Fibroblast of skin of right quadriceps (primary cell): ENCODE measurements at places on chromosomes 12 and 14.

DNA sequence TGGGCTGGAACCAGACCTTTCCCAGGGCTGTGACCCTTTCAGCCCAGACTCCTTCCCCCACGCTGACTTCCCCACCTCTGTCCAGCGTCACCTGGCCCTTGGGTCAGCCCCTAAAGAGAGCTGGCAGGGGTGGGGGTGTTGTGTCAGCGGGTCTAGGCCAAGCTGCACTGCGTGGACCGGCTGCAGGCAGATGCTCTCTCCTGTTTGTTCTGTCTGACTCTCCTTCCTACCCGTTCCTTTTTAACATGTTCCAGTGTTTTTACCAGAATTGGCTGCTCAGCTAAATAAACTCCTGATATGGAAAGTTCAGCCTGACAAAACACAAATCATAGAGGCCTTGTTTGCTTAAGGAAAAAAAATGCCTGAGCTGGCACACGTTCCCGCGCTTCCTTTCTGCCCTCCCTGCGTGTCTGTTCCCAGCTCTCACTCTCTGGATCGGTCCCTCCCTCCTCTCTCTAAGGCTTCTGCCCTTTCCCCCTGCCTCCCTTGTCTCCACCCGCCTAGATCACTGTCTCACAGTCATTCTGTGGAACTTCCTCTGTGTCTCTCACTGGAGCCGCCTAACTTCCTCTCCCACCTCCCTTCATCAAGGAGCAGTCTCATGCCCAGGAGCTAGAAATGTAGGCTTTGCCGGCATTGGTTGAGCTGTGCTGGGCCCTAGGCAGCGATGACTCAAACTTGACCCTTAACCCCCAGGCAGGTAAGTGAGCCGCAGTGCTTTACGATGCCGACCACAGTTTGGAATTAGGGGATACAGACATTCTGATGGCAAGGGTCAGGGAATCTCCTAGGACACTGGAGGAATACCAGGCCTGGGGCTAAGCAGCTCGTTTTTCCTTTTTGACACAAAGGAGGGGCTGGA is 15.5 kb upstream of the MLXIP start:
- peak; percentile 79 for DNase-seq

- no peak for DNase-seq
Observed at GRCh38 chr14:71514941-71515919, 417.0 kb upstream of the RGS6 start.

- DNase-seq: peak; percentile 12
Observed at GRCh38 chr12:22334410-22335100, at the start of gene ST8SIA1. Gene ST8SIA1 (minus strand): TSS chr12:22334707. CDS start chr12:22334232, 475 bp downstream.

GRCh38 chr12:1318327-1319031 is 275.9 kb downstream of the FBXL14 start:
- DNase-seq: peak; percentile 80

DNA sequence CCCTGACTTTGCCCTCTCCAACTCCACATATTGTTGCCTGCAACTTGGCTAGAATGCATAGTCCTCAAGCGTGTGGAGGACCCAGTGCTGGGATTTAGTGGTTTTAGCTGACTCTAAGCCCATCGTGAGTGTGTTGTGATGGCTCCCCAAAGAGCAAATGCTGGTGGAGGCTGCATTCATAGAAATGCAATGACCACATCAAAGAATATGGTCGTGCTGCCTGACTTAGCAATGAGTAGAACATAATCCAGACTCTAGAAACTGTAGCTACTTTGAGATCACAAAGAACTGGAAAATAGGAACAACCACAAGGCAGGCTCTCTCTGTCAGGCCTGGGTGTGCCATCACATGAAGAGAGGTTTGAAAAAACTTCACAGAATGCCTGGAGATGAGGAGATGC is 1.3 kb downstream of the DYRK4 start:
- no peak for DNase-seq

GRCh38 chr14:97854918-97855317 is 1057.7 kb downstream of the VRK1 start:
- no peak for DNase-seq

DNA sequence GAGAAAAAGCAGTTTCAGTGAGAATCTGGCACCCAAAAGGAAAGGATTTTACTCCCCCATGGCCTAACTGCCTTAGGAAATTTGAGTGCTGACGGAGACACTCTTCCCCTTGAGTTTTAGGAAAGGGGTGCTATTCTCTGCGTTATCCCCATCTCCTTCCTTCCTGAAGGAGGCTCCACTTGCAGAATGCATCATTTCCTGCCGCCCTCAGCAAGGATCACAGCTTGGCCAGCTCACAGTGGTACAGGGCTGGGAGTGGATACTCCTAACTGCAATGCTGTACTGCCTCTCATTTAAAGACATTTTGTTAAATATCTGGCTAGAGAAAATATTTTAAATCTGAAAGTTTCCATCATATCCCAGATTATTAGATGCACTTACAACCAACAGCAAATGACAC is 33.0 kb downstream of the RDH12 start:
- no peak for DNase-seq

DNA sequence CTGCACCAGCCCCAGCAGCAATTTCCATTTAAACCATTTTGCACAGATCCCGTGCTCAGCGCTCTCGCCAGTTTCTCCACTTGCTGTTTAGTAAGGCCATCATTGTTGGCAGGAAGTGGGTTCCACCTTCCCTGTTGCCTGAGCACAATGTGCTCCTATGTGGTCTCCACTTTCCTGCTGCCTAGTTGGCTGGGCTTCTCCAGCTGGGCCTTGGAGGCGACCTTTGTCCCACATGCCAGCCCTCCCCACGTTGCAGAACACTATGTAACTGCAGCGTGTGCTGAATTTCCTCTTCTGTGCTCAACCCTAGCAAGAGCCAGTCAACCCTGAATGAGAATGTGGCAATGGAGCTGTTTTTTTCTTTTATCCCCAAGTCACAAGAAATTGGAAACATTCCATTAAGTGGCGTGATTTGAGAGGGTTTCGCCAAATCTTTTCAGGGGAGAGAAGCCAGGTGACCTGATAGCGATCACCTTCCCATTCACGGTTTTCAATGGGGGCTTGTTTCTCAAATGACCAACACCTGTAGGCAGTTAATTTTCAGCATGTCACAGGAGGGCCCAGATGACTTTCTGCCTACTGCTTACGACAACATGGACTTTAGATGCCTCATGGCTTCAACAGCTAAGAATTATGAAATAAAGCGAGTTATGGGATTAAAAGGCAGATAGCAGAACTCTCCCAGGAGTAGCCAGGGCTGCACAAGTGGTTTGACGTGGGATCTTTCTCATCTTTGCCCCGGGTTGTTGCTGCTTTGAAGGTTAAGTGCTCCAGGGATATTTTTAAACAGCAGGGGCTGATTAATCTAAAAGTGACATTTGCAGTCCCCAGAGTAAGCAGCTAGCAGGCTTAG is at the start of gene ACACB:
ACACB (plus strand) TSS at position 830 of the 853 bp plus-strand sequence. CDS start 22,819 bp downstream, outside the sequence.
- DNase-seq: no peak

DNA sequence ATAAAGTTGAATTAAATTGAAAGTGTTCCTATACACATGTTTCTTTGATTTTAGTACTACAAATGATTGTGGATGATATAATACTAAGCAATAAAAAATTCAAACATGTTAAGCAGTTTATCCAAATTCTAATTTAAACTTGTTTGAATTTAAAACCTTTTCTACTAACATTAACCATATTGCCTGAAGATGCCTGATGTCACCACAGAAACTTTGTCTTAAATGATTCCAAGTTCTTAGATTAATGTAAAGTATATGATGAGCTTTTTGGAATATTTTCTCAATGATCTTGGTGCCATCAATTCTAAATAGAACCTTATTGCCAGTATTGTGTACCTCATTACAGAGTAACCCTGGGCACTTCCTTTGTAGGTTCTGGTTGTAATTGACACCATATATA is 259.6 kb downstream of the NAV3 start:
- DNase-seq: no peak

GRCh38 chr12:2785017-2785416 is 9.8 kb upstream of the FKBP4 start:
- no peak for DNase-seq

DNA sequence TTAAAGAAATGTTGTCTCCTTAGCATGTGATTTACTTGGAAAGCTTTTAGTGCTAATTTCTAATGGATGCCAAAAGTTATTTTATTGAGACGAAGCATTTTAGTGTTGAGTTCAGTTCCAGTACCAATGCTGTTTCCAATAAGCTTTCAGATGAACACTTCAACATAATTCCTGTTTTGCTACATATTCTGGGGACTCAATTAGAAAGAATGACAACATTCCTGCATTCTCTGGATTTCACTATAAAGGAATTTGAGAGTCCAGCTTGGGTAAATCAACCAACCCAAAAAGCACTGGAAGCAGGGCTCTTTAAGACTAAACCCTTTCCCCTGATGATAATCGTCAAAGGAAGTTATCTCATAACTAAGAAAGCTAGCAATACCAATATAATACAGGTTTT is 353.0 kb upstream of the TMTC1 start:
- DNase-seq: peak; percentile 25
